ENCODE measurements at places on chromosomes 3 and 15. TPM values are rescaled to one million over a fixed set of nuclear protein-coding genes. Genes with fewer than 3 reads are reported as not detected.

The SMARCC1 gene
- total RNA-seq, result 82.8 TPM

The IL17RD gene
- not detected for total RNA-seq

The P2RY1 gene
- 0.28 TPM for total RNA-seq

The HYAL2 gene
- 4.9 TPM for total RNA-seq

The CAMK1 gene
- 26.9 TPM for total RNA-seq

The CHRM5 gene
- not detected for total RNA-seq

The COMMD4 gene
- total RNA-seq, result 78.2 TPM

The GASK1A gene
- total RNA-seq, result not detected

The SAMD7 gene
- total RNA-seq, result not detected

The FSD2 gene
- total RNA-seq, result not detected

The C3orf85 gene
- total RNA-seq, result not detected

DNA sequence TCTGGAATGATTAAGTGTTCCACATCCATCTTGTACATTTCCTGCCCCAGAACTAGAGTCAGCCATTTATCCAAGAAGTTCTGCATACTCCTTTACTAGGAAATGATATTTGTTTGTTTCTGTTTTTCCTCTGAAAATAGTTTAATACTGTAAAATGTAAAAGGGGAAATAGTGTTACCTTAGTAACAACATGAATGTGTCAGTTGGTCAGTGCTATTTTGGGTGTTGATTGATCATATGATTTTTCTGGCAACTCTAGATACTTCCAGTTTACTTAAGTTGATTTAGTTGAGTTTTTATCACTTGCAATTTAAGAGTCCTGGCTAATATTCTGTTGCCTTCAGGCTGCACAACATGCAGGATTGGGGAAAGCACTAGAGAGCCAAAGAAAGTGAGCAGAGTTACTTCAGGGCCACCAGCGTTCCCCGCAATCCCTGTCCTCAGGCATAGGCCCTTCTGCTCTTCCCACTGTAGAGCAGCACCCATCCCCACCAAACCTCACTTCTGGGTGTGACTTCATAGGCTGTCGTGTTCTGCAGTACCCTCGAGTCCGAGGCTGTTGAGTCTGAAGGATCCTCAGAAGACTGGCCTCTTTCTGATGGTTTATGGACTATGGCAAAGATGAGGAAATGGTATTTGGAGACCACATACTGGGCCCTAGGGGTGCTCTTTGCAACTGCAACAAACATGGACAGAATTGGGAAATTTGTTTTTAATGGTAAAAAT, 69.0 kb downstream of the CHD2 start:
- no peaks in the 10 kb centered on the region for H3K27me3 ChIP-seq
- no peak overlapping the region for H3K27ac ChIP-seq
- peaks cover 61% of the 10 kb centered on the region for H3K36me3 ChIP-seq
- H3K4me1 ChIP-seq, result peaks cover 10% of the 10 kb centered on the region
- no peak overlapping the region for H3K4me3 ChIP-seq

- H3K36me3 ChIP-seq, result no peaks in the 10 kb centered on the region
- H3K4me3 ChIP-seq, result peak overlapping the region; percentile 65
- H3K27ac ChIP-seq, result peak overlapping the region; percentile 88
- H3K4me1 ChIP-seq, result peaks cover 15% of the 10 kb centered on the region
Measured at GRCh38 chr3:177427540-177427939, 230.3 kb upstream of the TBL1XR1 start.

DNA sequence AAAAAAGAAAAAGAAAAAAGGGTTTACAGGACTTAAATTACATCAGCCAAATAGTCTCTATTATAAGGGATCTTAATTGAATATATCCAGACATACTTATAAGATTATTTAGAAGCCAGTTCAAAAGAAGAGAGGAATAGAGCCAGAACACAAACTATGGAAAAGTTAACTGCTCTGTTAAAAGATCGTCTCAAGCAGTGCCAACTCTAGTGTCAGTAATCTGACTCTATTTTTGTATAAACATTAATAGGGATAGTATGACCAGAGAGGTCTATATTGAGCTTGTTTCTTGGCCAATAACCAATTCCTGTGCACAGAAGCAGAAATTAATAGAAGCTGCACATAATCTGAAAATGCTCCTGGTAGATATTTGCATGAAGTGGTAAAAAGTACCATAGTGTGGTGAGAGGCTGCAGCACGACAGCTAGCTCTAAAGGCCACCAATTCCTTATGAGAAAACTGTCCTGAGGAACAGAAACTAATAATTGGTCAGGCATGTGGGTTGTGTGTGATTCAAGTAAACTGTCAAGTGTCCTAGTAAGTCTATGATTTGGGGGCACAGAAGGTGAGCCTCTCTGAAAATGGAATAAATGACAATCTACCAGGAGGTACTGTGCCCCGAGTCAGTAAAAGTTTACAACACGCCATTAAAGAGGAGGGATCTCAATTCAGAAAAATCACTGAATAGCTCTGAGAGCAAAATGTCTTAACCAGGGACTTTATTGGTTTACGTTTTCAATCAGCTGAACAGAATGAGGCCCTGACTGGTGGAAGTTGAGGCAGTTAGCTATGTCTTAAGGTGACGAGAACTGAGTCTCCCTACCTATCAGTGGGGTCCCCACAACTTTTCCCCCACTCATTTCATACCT, 51.5 kb upstream of the NANOGP8 start:
- H3K27me3 ChIP-seq, result no peaks in the 10 kb centered on the region
- DNase-seq, result no peak
- no peak overlapping the region for H3K4me3 ChIP-seq
- no peaks in the 10 kb centered on the region for H3K36me3 ChIP-seq

DNA sequence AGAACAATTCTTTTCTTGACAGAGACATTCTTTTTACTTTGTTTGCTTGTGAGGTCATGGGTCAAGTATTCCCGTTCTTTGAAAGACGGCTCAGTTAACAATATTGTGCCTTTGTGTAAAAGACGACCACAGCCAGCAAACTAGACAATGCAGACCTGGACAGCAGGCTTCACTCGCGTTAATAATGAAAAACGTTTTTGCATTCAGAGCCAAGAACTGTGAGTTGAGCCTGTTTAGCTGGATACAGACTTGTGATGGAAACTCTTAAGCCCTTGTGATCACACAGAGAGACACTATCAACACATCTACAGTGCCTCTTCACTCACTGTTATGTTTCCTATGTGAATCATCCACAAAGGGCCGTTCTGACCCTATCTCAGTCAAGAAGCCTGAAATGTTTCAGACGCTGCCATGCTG, 37.3 kb upstream of the CMTM7 start:
- no peaks in the 10 kb centered on the region for H3K27me3 ChIP-seq
- H3K4me3 ChIP-seq, result no peak overlapping the region
- H3K36me3 ChIP-seq, result peaks cover 1% of the 10 kb centered on the region
- H3K27ac ChIP-seq, result no peak overlapping the region
- H3K4me1 ChIP-seq, result peaks cover 1% of the 10 kb centered on the region

DNA sequence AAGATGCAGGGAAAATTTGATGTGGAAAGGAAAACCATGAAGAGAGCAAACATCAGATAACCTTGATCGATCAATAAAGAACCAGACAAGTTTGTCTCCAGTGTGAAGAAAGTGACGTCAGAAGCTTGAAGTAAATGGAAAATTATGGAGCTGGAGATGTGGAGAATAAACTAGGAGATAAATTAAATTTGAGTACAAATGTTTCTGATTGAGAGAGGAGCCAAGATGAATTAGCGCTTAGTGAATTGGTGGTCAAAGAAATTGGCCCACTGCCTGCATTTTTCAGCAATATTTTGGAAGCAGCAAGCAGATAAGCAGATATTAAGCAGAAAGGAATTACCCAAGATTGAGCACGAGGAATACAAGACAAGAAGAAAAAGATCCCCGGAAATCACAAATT, 567.3 kb upstream of the ZNF385D start:
- no peak for DNase-seq
- H3K36me3 ChIP-seq, result no peaks in the 10 kb centered on the region
- no peaks in the 10 kb centered on the region for H3K4me1 ChIP-seq

DNA sequence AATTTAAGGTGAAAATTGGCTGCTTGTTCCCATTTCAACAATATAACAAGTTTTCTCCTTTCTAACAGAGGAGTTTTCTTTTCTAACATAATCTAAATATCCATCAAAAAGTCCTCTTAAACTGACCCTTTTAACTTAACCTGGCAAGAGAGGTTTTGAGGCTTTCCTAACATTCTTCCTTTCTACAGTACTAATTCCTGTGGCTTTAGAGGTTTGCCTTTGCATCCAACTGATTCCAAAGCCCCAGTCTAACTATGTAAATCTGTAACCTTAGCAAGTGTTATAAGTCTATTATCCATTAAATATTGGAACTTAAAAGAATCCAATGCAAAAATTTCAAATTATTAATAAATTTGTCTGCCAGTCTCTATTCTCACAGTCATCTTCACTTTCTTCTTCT, 134.1 kb downstream of the ISL2 start:
- no peak for DNase-seq
- no peak overlapping the region for H3K4me3 ChIP-seq

DNA sequence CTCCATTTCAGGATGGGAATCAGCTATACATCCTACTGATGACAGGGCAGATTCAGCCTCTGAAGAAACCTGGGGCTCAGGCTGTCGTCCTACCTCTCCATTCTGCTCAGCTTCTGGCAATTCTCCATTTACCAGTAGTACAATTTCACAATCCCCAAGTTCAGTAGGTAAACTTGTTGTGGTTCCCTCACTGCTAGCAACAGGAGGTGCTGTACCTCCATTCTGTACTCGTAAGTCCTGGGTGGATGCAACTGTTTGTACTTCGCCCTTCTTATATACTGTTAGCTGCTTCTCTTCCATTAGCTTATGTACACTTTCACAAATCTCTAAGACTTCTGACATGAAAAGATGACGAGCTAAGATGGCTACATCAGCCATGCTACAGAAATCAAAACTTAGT, 11.6 kb downstream of the ZBTB11 start:
- no peak overlapping the region for H3K4me3 ChIP-seq
- H3K27ac ChIP-seq, result no peak overlapping the region
- DNase-seq, result no peak
- no peaks in the 10 kb centered on the region for H3K27me3 ChIP-seq

- no peaks in the 10 kb centered on the region for H3K27me3 ChIP-seq
- H3K36me3 ChIP-seq, result no peaks in the 10 kb centered on the region
- H3K27ac ChIP-seq, result peak overlapping the region; percentile 93
- peaks cover 23% of the 10 kb centered on the region for H3K4me1 ChIP-seq
- peak; percentile 63 for DNase-seq
- H3K4me3 ChIP-seq, result peak overlapping the region; percentile 35
Measured at GRCh38 chr3:196192036-196192523, 19.1 kb downstream of the ZDHHC19 start.

GRCh38 chr3:135018149-135018923, 223.3 kb downstream of the EPHB1 start:
- no peaks in the 10 kb centered on the region for H3K36me3 ChIP-seq
- peaks cover 8% of the 10 kb centered on the region for H3K27me3 ChIP-seq
- H3K27ac ChIP-seq, result no peak overlapping the region
- no peak for DNase-seq

GRCh38 chr3:88057630-88058305, 1.0 kb downstream of the CGGBP1 start:
- H3K27me3 ChIP-seq, result no peaks in the 10 kb centered on the region
- peaks cover 31% of the 10 kb centered on the region for H3K36me3 ChIP-seq
- peaks cover 28% of the 10 kb centered on the region for H3K4me1 ChIP-seq
- H3K27ac ChIP-seq, result peak overlapping the region; percentile 89
- H3K4me3 ChIP-seq, result peak overlapping the region; percentile 97
- no peak for DNase-seq

DNA sequence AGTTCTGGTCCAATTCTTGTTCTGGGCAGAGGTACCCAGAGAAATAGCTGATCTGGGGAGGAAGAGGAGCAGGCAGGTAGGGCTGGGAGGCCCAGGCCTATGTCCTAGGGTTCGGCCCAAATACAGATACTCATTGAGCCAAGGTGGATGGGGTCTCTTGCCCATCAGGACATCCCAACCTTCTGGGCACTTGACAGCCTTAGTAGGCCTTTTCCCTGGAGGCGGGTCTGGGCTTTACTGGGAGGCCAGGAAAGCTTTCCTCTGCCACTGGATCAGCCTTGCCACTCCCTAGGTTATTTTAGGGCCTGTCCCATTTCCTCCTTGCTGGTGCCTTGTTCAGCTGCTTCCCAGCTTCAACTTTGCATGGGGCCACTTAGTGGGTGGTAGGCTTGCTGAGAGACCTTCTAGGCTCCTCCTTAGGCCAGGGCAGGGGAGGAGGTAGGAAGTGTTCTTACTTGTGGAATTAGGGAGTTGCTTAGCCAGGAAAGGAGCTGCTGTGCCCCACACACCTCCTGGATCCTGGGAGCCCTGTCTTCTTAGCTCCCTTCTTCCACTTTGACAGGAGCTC, 9.7 kb downstream of the TEX264 start:
- peaks cover 61% of the 10 kb centered on the region for H3K4me1 ChIP-seq
- peak overlapping the region; percentile 84 for H3K27ac ChIP-seq
- DNase-seq, result no peak
- H3K27me3 ChIP-seq, result no peaks in the 10 kb centered on the region
- peak overlapping the region; percentile 74 for H3K4me3 ChIP-seq
- peaks cover 30% of the 10 kb centered on the region for H3K36me3 ChIP-seq

- H3K36me3 ChIP-seq, result no peaks in the 10 kb centered on the region
- peak overlapping the region; percentile 31 for H3K4me3 ChIP-seq
- DNase-seq, result no peak
- peaks cover 13% of the 10 kb centered on the region for H3K4me1 ChIP-seq
Measured at GRCh38 chr3:174439331-174440252, 419.5 kb upstream of the NAALADL2 start.

DNA sequence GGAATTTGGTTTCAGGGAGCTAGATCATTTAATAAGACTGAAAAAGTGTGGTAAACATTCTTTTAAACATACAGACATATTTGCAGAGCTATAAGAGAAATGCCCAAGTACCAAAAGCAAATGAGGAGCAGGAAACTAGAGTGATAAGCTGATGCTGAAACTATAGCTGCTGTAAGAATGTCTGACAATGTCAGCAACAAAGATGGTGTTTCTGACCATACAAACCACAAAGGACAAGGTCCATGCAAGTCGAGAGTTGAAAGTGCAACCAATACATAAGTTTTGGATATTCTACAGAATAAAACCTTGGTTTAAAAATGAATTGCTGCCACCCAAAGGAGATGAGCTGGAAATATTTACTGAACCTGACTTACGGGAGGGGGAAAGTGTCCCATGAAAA, 610.2 kb downstream of the TBL1XR1 start:
- DNase-seq, result no peak
- H3K27ac ChIP-seq, result no peak overlapping the region
- no peaks in the 10 kb centered on the region for H3K36me3 ChIP-seq

DNA sequence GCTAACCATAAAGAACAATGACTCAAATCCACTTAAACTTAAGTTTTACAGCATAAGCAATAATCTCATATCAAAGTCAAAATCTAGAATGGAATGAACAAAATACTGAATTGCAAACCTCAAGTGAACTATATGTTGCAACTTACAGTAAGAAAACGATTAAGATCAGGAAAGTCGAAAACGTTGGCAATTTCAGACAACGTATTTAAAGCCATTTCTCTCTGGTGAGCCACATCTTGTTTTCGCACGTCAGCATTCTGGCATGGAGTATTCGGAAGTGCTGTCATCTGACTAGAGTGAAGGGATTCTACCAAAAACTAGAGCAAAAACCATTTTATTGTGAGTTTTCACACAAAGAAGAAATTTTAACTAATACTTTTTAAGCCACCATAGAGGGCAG, 28.5 kb downstream of the ATR start:
- peaks cover 33% of the 10 kb centered on the region for H3K36me3 ChIP-seq
- no peaks in the 10 kb centered on the region for H3K27me3 ChIP-seq
- H3K27ac ChIP-seq, result no peak overlapping the region

All from activated naive CD8-positive, alpha-beta T cell treated with anti-CD3 and anti-CD28 coated beads, Interleukin-2, amount 10 ng/mL, durations not matched to agents 7 days and 5 days (primary cell).